ENCODE measurements at places on chromosomes 12 and 14. TPM values are rescaled to one million over a fixed set of nuclear protein-coding genes. Genes with fewer than 3 reads are reported as not detected.
A peak's percentile ranks its signal among the peaks of the same experiment; 100 is the strongest.

Gene SOAT2
- polyA plus RNA-seq = 0.16 TPM

Gene NPFF
- polyA plus RNA-seq = 0.65 TPM

- peak; percentile 47 for DNase-seq
Observed at GRCh38 chr14:24338843-24339242, 948 bp downstream of the RIPK3 start.

- no peak for DNase-seq
Observed at GRCh38 chr14:23895480-23895879, 58.1 kb upstream of the DHRS4 start.

DNA sequence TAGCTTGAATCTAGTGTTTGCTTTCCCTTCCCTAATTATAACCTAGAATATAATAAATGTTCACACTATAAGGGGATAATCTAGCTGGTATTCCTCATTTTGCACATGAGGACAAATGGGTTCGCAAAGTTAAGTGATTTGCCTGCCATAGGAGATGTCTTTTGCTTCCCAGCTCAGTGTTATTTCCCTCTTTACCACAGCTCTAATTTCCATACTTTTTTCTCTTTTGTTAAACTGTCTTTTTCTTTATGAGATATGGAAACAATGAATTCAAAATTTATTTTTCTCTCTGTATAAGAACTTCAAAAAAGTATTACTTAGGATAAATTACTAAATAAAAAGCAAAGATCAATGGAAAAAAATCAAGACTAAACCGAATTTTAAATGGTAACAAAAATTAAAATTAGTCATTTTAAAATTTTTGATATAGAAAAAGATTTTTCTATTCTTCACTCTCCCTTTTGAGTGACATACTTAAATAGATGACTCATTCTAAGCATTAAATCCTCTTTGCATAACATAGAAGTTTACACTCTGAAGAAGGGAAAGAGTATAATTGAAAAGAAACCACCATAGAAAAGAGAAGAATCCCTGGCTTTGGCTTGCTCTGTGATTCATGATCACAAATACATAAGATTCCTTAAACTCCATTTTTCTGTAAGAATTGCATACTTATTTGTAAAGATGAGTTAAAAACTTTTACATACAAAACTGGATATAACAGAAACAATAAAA is 97.3 kb downstream of the INSM2 start:
- no peak for DNase-seq

GRCh38 chr12:22656376-22656775 is 31.4 kb downstream of the ETNK1 start:
- no peak for DNase-seq

DNA sequence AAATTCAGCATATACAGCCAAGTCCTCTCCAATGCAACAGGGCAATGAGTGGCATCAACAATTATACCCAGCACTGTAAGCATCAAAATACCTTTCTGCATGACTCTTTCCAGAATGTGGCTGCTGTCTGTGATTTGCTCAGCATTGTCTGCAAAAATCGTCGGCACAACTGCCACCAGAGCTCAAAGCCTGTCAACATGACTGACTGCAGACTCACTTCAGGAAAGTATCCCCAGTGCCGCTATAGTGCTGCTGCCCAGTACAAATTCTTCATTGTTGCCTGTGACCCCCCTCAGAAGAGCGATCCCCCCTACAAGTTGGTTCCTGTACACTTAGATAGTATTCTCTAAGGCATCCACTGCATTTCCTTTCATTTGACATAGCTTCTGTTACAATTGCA is 735 bp downstream of the RNASE6 start:
- no peak for DNase-seq

Gene AHNAK2
- polyA plus RNA-seq = 2.2 TPM

Gene CD163L1
- 5.3 TPM for polyA plus RNA-seq

DNA sequence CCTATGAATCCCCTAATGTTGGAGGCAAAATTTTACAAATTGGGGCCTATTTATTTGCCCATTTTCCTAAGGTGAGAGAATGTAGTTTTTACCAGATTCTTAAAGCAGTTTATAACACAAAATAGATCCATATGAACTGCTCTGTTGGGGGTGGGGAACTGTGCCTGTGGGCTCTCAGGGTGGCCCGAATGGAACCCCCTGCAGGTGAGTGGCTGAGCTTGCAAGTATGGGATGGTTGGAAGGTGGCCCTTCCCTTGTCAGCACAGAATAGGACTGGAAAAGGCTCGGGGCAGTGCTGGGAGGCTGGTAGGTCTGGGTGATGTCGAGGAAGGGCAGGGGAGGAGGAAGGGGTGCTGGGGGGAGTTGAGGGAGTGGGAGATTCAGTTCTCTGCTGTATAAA is 4.9 kb downstream of the VSX2 start:
- DNase-seq = no peak

Gene FBXW8
- 27.9 TPM for polyA plus RNA-seq

Gene SERPINA12
- polyA plus RNA-seq = not detected

GRCh38 chr14:68506645-68507419 is 286.0 kb downstream of the ZFP36L1 start:
- no peak for DNase-seq

GRCh38 chr12:4849115-4849541 is 60.6 kb upstream of the KCNA1 start:
- no peak for DNase-seq

- no peak for DNase-seq
Observed at GRCh38 chr12:53093777-53094393, 3.6 kb upstream of the IGFBP6 start.

DNA sequence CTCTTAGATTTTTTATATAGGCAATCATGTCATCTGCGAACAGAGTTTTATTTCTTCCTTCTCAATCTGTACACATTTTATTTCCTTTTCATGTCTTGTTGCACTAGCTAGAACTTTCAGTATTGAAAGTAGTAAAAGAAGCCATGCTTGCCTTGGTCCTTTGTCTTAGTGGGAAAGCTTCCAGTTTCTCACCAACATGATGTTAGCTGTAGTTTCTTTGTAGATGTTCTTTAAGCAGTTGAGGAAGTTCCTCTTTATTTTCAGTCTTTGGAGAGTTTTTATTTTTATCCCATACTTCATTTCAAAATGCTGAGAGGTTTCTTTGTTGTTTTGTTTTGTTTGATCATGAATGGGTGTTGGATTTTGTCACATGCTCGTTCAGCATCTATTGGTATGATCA is 12.7 kb upstream of the RIMKLB start:
- DNase-seq = no peak

- no peak for DNase-seq
Observed at GRCh38 chr12:31203261-31203660, 122.7 kb downstream of the SINHCAF start.

Gene PRH2
- 0.61 TPM for polyA plus RNA-seq

- no peak for DNase-seq
Observed at GRCh38 chr14:105776924-105777323, 250.5 kb downstream of the TMEM121 start.

Gene ZNF740
- 67.4 TPM for polyA plus RNA-seq

GRCh38 chr14:64540208-64541202 is at the start of gene HSPA2:
HSPA2 (plus strand) TSS chr14:64540741; CDS start chr14:64540850, 109 bp downstream.
- DNase-seq = peak; percentile 99

DNA sequence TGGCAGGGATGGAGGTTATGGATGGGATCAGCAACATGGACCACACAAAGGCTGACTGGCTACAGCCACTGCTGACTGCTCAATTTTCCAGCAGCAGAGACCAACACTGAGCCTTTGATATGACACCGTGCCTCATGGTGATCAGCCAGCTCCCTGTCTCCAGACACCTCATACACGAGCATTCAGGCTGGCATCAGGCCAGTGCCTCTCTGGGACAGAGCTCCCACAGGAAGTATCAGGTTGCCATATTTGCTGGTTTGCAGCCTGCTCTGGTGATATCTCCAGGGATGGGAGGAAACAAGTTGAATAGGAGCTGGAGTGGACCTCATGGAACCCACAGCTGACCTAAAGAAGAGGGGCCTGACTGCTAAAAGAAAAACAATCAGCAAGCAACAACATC is 471.2 kb upstream of the ATXN7L3B start:
- DNase-seq = no peak

Gene EVL
- polyA plus RNA-seq = 264 TPM

Gene PMCH
- 0.31 TPM for polyA plus RNA-seq

DNA sequence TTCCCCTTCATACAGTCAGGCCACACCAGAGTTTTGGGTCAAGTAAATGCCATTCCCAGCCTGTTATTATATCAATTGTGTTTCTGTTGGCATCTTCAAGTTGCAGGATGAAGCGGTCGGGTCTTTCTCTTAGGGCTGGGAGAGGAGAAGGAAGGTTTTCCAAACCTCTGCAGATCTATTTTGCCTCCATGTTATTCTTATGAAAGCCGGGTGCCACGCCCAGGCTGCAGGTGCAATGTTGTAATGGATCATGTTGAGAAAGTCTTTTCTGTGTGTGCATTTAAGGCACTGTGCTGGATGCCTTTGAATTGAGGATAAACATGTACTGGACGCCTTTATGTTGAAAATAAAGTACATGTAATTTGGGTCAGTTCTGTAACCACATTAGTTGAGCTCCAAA is 164.4 kb upstream of the HIF1A start:
- no peak for DNase-seq

- no peak for DNase-seq
Observed at GRCh38 chr12:12975322-12976077, 23.5 kb upstream of the GPRC5D start.

Gene SLC4A8
- 1.8 TPM for polyA plus RNA-seq

- no peak for DNase-seq
Observed at GRCh38 chr14:34966413-34966812, 16.4 kb upstream of the SRP54 start.

Gene PLEKHD1
- 0.30 TPM for polyA plus RNA-seq

DNA sequence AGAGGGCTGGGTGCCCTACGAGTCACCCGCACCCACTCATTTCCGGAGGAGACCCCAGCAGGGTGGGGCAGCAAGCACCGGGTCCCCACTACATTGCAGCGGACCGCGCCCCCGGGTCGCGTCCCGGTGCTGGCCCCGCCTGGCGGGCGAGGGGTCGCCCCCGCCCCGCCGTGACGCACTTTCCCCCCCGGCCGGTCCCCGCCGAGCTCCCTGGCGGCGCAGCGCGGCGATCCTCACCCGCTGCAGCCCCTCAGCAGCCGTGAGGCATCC is 106.1 kb downstream of the PRICKLE1 start:
- peak; percentile 71 for DNase-seq

DNA sequence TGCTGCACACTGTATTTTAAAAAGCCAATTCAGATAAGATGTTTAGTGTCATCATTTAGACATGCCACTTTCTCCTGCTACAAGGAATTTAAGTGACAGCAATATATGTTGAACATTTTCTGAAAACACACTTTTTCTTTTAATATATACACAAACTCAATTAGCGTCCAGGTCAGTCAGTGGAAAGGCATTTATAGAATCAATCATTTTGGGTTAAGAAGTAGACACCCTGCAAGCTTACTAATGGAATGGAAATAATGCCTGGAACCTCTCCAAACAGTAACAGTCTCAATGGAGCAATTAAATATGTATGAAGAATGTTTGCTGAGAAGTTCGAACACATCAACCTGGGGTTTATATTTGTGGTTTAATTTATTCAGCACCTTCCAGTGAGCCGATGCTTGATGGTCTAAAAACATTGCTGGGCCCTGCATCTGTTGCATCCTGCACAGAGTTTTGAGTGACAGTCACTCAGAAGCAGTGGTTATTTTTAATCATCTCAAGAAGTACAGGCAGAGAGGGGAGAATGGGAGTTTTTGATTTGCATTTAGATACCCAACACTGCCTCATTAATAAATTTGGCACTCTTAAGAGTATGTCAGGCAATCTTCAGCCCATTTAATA is 410.7 kb downstream of the TMEM117 start:
- DNase-seq = no peak
